ENCODE measurements at places on chromosomes 3 and 15.

DNA sequence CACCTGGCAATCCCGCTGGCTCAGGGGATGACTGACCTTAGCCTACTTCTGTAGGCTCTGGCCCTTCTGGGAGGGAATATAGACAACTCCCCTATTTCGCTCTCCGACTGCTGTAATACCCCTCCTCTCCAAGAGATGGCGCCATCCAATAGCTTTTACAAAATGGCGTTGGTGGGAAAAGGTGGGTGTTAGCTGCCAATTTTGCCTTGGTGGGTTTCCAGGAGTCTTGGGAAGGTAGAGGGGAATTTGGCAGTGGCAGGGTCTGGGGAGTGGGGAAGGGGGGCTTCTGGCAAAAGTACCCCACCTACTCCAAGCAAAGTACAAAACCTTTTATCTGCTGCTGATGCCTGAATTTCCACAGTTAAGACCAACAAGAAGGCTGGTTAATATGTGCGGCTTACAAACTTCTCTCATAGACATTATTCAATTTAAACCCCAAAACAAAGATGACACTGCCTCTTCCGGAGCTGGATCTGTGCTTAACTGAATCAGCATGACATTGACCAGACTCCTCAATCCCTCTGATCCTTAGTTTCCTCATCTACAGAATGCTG lies 62.1 kb downstream of the RASGRF1 start:
- no peak for DNase-seq

DNA sequence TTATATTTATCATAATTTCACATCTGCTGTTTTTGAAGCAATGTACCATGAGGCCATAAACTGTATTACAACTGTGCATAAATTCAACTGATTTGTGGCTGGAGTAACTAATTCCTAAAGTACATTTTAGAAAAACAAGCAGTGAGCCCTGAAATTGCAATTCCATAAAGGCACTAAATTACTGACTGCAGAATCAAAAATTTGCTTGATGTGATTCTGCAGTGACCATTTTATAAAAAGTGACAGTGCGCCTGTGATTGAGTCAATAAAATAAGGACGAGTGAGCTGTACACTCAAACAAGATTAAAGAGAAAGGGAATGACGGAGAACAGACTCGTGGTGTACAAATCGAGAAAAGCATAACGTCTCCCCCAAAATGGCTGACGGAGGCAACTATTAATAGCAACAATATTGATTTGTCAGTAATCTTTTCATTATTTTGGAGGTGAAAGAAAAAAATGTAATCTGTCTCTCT lies 121.4 kb upstream of the MEIS2 start:
- DNase-seq: no peak

- no peak for DNase-seq
Measured at GRCh38 chr15:55403531-55403930, 4.6 kb downstream of the CCPG1 start.

DNA sequence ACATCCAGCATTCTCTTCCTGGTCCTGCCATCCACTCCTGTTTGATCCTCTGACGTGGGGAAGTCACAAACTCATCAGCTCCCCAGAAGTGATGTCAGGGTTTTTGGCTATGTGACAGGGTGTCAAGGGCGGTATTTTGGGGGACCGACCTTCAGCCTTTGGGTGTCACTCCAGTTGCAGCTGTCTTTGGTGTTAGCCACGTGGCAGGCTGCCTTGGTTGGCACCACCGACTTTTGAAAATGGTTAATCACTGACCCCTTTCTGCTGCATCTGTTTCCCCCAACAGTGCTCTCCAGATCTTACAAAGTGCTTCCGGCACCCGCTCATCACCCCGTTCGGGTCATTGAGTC lies 86.6 kb downstream of the TRAK1 start:
- DNase-seq: no peak

DNA sequence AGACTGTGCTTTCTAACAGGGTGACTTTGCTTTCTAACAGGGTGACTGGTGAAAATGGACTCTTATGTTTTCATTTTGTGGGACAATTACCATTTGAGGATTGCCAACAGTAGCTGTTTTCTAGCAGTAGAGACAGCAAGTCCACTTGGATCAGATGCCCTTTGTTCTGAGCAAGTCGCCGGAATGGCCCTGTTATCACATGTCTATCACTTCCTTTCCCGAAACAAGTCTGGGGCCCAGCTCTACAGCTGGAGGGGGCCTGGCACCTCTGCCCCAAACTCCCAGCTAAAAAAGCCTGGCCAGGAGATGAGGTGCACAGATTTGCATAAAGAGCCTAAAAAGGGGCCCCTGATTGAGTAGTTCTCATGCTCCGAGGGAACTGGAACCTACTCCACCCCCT lies 44.6 kb downstream of the THBS1 start:
- no peak for DNase-seq

DNA sequence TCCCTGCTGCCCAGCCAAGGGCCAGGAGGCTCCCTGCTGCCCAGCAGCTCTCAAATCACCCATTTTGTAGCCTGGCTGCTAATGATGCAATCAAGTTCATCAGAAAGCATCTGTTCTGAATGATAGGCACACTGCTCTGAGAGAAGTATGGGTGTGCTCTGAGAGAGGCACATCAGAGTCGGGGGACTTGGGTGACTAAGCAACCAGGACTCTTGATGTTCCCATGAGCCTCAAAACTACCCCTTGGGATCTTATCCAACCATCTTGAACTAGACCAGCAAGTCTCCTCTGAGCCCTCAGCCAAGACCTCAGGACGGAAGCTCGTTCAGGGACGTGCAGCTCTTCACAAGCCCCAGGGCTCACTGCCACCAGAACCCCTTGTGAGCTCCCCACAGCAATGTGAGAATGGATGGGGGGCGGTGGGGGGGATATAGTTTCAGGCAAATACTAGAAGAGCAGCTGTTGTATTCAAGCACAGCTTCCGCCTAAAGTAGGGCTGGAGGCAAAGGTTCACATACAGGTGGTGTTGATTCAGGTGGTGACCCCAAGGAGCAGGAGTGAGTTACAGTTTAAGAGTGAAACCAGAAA lies 52.2 kb upstream of the HES1 start:
- DNase-seq: no peak

- DNase-seq: no peak
Measured at GRCh38 chr15:97234851-97235610, 725.5 kb upstream of the ARRDC4 start.

DNA sequence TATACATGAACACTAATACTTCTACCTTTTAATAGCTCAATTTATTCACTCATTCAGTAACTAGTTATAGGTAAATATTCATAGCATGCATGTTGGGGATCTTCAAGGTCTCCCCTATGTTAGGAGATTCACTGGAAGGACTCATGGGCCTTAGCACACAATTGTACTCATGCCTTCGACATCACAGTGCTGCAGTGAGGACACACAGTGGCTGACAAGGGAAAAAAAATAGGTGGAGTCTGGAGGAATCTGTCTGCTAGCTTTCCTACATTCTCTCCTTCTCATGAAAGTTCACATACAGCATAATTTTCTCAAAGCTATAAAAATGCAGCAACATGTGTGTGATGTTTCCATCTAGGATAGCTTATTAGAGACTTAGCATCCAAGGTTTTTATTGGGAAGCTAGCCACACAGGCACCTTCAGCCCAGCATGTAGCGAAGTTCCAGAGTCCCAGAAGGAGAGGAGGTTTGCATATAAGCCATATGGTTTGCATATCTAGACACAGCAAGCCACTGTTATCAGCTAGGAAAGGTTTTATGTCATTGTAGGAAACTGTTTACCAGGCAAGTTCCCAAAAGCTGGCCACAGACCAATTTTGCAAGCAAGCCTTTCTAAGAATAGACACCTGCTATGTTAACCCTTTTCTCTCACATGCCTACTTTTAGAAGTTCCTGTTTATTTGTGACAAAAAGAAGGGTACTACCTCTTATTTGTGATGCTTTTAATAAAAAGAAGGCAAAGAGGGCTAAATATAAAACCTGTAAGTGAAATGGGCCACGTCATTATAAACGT lies 46.4 kb downstream of the MORC1 start:
- DNase-seq: no peak

DNA sequence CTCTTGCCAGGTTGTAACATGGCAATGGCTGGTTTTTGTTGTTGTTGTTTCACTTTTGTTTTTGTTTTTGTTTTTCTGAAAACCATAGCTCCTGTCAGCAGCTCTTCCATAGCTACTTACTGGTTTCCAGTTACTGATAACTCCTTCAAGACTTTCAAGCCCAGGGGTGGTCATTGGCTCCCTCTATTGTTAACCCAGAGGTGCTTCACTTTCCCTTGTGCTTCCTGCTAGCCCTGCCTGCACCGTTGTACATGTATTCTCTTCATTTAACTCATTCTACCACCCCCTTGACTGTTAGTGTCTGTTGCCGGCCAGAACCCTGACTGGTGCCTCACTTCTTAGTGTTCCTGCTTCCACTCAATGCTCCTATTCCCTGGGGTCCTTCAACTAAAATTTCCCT lies 4.2 kb upstream of the TRAT1 start:
- no peak for DNase-seq

DNA sequence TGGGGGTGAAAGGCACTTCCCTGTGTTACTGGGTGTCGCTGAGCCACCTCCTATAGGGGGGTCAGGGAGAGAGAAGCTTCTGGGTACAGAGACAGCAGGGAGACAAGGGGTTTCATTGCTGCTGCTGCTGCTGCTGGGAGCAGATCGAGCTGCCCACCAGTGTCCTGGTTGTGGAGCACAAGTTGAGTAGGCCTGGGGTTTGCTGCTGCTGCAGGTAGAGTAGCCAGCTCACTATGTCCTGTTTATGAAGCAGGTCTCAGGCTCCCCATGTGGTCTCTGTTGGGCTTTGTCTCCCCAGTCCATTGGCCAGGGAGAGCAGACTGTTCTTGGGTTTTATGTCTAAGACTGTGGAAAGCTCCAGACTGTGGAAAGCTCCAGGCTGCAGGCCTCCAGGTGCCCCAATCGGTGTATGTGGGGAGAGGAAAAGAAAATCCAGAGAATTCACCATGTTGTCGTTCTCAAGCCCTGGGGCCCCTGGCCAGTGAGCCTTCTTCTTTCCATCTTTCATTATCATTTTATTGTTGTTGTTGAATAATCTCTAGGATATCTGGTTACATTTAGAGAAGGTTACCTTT lies 157.8 kb downstream of the ADAMTS17 start:
- DNase-seq: no peak

- no peak for DNase-seq
Measured at GRCh38 chr3:149547954-149548668, 73.6 kb downstream of the TM4SF4 start.

- no peak for DNase-seq
Measured at GRCh38 chr3:80283783-80284182, 516.0 kb upstream of the ROBO1 start.

DNA sequence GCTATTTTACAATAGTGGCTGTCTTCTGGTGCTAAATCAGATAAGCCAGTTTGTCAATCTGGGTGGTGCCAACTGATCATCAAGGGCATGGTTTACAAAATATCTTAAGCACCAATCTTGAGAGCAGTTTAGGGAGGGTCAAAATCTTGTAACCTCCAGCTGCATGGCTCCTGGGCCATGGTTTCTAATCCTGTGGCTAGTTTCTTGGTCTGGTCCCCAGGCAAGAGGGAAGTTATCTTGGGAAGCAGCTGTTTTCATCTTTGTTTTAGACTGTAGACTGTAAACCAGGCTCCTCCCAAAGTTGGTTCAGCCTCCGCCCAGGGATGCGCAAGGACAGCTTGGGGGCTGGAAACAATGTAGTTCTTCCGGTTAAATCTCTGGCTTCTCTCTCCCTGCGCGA lies 166.8 kb downstream of the IL1RAP start:
- DNase-seq: no peak

- no peak for DNase-seq
Measured at GRCh38 chr15:66581972-66582537, 16.3 kb upstream of the LCTL start.

DNA sequence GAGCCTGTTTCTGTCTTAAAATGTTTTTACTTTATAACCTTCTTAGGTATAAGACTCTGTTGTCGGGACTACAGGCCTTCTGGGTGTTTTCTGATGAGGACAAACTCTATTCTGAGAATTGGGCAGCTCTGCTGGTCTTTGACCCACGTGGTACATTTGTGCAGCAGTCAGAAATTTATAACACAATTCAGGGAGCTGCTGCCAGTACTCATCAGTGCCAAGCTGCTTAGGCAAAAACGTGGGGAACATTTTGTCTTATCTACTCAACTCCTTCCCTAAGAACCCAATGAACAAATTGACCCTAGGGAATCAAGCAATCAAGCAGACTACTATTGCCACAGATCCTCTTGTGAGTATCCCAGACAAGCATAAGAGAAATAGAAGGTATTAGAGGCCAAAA lies 180.7 kb upstream of the PDZRN3 start:
- no peak for DNase-seq

- no peak for DNase-seq
Measured at GRCh38 chr15:25711164-25711563, 152.0 kb downstream of the ATP10A start.

DNA sequence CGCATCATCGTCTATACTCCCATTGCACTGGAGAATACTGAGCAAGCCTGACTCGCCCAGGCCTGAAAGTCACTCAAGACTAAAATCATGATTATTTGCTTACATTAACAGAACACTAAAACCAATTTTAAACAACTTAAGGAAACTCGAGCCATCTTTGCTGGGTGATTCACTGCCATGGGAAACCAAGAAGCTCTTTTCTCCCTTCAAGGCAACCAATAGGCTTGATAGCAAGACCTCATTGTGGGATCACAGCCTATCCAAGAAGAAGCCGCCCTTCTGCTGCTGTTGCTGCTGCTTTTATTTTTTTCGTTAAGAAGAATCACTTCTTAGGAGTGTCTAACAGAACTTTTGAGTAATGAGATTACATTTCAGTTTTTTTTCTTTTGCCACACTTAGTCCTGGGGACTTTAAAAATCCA lies 479.4 kb downstream of the FOXP1 start:
- DNase-seq: no peak

- DNase-seq: no peak
Measured at GRCh38 chr15:78933823-78934654, 10.8 kb downstream of the CTSH start.

DNA sequence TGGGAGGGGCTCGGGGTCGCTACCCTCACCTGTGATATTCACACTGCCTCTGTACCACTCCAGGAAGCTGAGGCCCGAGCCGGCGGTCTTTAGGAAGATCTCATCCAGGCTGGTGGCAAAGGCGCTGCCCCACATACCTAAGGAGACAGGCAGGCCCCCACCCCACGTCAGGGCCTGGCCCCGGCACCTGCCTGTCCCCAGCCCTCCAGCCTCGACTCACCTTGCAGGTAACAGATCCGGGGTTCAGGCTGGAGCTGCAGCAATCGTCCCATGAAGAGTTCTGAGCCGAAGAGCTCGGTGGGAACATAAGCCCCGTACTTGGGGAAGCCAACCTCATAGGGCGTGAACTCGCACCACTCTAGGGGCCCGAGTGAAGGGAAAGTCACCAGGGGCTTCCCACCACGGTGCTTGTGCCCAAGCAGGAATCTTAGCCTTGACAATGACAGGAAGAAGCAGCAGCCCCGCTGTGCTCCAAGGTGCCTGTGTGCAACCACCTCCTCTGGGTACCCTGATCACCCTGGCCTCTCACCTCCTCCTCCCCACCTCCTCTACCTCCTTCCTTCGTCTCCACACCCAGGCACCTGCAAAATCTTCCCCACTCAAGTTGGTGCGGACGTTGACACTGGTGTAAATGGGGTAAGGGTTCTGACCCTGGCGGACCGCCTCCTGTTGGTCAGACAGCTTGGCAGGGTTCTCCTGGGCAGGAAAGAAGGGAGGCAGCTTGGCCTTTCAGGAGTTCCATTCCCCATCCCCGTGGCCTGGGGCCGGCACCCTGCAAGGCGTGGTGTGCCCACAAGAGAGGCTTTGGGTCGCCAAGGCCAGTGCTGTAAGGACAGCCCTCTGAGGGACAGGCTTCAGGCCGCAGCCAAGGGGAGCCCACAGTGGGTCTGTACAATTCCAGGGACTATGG lies 10.6 kb downstream of the PLA2G4F start:
- DNase-seq: no peak

Data from NCI-H2171 (cell line).